Activated naive CD4-positive, alpha-beta T cell (primary cell): ENCODE measurements at places on chromosomes 6 and 20.

DNA sequence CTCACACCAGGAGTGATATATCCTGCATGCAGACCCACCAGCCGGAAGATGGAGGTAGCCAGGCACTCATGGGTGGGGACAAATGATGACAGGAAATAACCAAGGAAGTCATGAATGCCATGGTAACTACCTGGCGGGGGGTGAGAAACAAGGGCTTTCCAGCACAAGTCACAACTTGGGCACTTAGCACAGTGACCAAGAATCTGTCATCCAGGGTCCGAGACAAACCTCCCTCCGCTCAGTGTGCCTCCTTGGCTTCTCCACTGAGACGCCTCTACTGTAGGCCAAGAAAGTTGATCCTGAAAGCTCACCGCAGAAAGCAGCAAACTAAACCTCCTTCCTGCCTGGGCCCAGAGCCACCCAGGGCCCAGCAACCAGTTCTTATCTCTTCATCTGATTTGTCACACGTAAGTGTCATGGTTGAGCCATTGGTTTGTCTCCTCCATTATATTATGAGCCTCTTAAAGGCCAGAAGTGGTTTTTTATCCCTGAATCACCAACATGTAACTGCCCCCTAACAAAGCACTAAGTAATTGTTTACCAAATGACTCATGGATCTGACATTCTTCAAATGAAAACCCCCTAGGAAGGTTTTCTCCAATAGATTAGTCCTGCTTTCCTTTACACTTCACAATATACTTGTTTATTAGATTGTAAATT, 84.3 kb upstream of the TAB2 start:
- no peak for DNase-seq

- no peak for DNase-seq
These were observed 6.0 kb downstream of the SUMO4 start for GRCh38 chr6:149405823-149406765.

DNA sequence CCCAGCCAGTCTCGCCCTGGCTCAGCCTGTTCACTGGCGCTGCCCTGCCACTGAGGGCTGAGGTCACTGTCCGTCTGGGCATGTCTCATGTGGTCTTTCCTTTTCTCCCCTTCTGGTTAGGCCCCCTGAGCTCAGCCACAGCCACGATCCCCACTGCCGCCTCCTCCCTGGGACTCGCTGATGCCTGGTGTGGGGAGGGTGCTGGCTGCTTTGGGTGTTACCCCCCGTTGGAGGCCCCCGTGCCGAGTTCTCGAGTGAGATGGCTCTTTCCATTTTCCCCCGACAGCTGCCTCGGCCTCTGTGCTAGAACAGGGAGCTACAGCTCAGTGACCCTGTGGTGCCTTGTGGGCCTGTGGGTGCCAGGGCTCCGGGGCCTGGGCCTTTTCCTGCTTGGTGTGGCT, 14.9 kb upstream of the TCFL5 start:
- DNase-seq, result no peak

GRCh38 chr6:10954590-10955010, 67.7 kb downstream of the SYCP2L start:
- no peak for DNase-seq

DNA sequence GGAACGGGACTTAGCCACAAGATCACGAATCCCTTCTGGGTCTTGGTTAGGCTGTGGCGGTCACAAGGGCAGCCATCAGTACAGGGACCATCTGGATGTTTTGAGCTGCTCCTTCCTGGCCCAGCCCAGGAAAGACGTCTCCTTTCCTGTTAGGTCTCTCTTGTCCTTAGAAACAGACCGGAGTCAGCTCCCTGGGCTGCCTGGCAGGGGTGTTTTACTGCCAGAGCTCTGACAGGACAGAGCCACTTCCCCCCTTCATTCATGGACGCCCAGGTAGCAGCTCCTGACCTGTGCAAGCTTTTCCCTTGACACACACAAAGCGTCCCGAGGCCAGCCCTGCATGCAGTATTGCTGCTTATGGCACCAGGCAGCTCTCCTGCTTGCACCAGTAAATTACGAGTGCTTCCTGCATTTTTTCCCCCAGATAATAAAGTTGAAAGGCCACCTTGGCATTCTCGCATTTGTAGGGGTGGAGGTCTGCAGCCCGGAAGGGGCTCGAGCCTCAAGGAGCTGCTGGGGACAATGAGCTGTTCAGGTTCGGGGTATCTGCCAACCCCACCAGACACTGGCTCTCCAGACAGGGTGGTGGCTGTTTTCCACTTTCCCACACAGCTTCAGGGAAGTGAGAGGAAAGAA, 87.4 kb downstream of the NOL4L start:
- no peak for DNase-seq

DNA sequence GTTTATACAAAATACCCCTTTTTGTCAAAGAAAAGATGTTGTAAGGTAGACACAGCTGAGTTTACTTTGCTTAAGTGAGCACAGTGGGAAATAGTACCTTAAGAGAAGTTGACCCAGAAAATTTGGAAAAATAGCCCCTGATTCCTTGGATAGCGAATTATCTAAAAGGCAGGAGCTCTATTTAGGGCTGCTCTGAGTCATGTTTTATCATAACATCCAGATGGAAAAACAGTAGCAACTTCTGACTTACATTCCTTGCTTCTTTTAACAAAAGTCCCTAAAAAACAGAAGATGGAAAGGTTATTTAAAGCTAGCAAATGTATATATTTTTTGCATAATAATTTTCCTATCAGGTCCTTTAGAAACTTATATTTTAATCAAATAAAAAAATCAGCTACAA, 59.0 kb downstream of the THEMIS start:
- DNase-seq, result no peak

- DNase-seq, result no peak
These were observed 800.6 kb downstream of the DHX35 start for GRCh38 chr20:39762716-39763115.
